ENCODE measurements at places on chromosomes 12 and 14.

DNA sequence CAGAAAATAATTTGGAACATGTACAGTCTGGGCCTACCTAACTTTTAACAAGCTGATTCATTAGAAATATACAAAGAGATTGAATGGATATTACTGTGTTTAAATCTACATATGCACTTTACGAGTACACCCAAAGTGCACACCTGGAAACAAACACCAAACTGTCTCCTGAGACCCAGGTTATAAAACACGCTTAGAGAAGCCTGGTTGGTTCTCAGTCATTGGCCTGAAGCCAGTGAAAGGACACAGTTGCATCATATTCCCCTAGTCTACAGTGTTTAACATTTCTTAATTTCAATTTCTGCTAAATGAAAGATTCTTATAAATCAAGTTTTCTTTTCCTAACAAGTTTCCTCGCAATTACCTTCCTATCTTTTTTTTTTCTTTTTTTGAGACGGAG is 209.5 kb downstream of the FBXL14 start:
- no peak for DNase-seq

DNA sequence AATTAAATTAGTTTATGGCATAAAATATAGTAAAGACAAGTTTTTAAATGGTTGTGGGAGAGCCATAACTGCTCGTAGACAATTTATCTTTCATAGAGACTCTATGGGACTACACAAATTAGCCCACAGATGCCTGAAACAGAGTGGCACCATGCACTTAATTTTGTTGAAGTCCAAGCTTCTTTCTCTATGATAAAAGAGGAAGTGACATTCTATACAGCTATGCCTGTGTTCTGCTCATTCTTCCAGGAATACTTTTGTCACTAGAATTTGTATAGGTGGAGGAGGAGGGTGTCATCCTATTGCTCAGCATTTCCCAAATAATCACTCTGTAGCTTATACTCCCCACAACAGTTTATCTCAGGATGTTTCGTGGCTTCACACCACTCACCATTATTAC is 43.7 kb upstream of the KICS2 start:
- no peak for DNase-seq

- peak; percentile 39 for DNase-seq
Observed at GRCh38 chr12:48788854-48789775, at the start of gene ADCY6. ADCY6 (minus strand) TSS chr12:48789089; CDS start chr12:48783434, 5,655 bp downstream.

DNA sequence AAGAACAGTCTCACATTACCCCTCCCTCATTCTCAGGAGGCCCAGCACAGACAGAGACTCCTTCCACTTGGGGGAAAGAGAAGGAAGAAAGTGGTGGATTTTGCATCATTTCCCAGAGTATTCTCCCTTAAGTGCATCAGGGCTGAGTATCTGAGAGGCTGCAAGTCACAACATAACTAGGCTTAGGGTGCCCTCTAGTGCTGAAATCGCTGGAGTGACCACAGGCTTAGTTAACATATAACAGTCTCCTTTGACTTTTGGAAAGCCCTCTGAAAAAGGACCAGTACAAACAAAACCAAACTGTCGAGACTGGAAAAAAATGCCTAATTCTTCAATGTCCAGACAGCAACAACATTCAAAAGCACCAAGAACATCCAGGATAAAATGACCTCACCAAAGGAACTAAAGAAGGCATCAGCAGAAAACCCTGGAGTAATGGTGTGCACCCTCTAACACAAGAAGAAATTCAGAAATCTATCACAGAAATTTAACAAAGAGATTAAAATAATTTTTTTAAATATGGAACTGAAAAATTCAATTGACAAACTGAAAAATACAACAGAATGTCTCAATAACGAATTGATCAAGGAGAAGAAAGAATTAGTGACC is 412.3 kb downstream of the RPS29 start:
- no peak for DNase-seq

DNA sequence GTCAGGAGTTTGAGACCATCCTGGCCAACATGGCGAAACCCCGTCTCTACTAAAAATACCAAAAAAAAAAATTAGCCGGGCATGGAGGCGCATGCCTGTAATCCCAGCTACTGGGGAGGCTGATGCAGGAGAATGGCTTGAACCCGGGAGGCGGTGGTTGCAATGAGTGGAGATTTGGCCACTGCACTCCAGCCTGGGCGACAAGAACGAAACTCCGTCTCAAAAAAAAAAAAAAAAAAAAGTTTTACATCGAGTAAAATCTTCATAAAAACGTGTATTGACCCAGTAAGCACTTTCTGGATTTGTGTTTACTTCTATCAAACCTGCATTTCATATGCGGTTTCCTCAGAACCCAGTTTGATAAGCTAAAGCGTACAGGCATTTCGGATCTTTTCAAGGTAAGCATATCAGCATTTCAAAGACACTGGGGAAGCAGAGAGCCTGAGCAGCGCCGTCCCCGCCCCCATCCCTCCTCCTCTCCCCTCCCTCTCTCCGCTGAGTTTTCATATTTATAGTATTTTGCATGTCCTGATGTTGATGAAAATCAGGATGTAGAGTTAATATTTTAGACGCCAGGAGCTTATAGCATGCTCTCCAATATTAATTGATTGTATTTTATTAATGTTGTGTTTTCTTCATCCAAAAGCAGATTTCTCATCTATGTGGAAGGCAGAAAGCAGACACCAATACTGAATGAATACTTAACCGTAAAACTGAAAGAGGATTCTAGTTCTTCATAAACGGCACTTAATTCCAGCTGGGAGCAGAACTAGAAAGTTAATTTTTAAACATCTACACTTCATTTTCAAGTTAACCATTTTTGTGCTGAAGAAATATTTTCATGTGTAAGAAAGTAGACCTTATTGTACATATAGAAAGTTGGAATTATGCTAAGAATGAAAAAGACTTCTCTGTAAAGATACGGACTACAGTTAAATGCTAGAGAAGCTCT is 9.2 kb upstream of the HIP1R start:
- DNase-seq: no peak

- no peak for DNase-seq
Observed at GRCh38 chr12:65875640-65876071, 51.4 kb downstream of the HMGA2 start.

DNA sequence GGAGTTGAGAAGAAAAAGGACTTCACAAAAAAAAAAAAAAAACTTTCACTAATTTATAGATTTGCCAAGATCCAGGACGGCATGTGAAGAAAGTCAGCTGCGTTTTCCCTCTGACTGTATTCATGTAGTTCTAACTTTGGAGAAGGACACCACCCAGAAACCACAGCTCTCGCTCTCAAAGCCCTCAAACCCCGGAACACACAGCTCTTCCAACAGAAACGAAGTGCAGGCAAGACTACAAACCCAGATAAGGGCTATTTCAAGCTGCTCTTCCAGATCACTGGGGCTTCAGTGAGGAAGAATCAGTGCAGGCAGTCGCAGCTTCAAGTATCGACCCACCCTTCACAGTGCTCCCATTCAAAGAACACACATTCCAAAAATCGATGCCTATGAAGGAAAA is 13.2 kb downstream of the KCNH5 start:
- no peak for DNase-seq

DNA sequence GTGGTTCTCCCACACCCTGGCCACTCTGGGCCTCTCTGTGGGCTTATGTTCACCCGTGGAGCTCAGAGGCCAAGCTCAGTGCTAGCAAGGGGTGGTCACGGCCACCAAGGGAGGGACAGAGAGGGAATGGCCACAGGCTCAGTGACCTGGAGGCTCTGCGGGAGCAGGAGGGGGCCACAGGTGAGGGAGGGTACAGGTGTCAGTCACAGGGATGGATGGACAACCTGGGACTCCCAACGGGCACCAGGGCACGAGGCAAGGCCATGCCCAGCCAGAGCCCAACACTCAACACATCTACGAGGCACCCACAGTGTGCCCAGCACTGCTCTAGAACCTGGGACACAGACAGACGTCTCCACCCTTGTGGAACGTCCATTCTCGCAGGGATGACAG is 11.3 kb downstream of the NCOR2 start:
- no peak for DNase-seq

DNA sequence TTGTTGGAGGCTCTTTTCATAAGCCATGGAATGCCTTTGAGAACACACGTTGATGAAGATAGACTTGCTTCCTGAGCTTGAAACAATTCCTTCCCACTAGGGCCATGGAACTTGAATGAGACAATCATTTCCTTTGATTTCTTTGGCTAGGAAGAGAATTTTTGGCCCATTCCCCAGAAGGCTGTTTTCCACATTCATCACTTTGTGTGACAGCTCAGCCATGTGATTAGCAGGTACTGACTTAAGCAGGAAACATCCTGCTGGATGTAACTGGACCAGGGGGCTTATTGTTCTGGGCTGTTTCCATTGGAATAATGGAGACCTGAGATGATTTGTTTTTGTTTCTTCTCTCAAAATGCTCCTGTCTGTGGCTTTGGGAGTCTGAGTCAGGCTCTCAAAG is 469.8 kb upstream of the SEL1L start:
- DNase-seq: no peak

DNA sequence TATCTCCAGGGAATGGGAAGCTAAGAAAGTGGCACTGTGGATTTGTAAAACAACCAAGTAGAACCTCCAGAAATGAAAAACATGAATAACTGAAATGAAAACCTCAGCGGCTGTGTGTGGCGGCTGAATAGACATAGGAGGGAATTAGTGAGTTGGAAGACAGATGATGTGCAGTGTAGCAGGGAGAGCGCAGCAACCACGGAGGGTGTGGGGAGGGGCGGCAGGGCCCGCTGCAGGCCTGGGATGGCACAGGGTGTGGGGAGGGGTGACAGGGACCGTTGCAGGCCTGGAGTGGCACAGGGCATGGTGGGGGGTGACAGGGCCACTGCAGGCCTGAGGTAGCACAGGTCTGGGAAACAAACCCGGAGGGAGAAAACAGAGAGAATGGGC is 51.1 kb downstream of the BEGAIN start:
- DNase-seq: no peak

DNA sequence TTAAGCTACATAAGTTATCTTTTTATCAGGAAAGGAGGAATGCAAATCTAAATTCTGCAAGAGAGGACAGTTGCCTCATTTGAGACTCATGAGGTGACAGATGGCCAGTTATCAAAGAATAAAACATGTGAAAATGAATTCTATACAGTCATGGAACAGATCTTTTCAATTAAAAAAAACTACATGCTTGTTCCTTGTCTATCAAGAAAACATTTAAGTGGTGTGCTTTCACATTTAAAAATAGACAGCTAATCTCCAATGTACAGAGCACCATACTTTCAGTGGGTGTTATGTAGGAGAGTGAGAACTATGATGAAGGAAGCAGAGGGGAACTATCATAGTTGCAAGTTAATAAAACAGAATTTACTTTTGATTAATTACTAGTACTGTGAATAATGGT is 76.7 kb upstream of the TTC7B start:
- no peak for DNase-seq

GRCh38 chr14:66496188-66496807 is 10.1 kb downstream of the CCDC196 start:
- DNase-seq: no peak

GRCh38 chr12:94260717-94261116 is 112.3 kb downstream of the PLXNC1 start:
- DNase-seq: no peak

DNA sequence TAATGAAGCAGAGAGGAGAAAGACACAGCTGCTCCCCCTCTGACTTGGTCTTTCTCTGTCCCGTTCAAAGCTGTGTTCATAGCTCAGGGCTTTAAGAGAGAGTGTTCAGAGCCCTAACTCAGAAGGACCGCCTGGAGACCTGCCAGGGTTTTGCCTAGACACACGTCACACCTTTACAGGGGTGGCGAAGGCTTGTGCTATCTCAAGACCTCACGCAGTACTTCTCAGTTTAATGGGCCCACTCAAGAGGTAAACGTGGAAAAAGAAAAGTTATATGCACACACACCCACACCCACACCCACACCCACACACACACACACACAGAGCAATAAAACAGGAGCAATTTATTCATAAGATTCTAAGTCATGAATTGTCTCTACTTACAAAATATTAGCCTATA is 374.3 kb downstream of the C12orf75 start:
- no peak for DNase-seq

DNA sequence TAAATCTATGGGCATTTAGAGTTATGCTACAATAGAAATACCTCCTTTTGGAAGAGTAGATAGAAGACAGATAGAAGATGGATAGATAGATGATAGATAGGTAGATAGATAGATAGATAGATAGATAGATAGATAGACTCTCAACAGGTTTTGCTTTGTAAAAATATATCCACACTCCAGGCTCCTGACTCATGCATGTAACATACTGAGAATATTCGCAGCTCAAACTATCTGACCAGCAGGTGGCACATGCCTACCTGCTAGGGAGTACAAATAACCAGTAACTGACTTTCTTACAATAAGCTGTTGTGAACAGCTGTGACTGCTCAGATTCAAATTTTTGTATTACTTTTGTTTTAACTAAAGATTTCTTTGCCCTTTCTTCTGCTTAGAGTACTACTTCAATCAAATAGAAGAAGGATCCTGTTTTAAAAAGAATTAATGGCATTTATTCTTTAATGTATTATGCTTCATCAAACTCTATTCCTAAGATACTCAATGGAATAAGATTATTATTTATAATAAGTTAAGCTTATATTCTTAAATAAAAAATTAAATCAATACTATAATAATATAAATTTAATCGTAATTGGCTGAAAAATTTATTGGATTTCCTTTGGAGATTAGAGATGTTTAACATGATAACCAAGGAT is 15.8 kb upstream of the CPNE8 start:
- DNase-seq: no peak

GRCh38 chr12:2548081-2548480 is 246.7 kb upstream of the FKBP4 start:
- DNase-seq: no peak

GRCh38 chr12:107288414-107289127 is 195.2 kb upstream of the CRY1 start:
- no peak for DNase-seq

- no peak for DNase-seq
Observed at GRCh38 chr14:60815371-60815770, 80.8 kb downstream of the MNAT1 start.

- no peak for DNase-seq
Observed at GRCh38 chr14:95057851-95058250, 99.5 kb downstream of the DICER1 start.

DNA sequence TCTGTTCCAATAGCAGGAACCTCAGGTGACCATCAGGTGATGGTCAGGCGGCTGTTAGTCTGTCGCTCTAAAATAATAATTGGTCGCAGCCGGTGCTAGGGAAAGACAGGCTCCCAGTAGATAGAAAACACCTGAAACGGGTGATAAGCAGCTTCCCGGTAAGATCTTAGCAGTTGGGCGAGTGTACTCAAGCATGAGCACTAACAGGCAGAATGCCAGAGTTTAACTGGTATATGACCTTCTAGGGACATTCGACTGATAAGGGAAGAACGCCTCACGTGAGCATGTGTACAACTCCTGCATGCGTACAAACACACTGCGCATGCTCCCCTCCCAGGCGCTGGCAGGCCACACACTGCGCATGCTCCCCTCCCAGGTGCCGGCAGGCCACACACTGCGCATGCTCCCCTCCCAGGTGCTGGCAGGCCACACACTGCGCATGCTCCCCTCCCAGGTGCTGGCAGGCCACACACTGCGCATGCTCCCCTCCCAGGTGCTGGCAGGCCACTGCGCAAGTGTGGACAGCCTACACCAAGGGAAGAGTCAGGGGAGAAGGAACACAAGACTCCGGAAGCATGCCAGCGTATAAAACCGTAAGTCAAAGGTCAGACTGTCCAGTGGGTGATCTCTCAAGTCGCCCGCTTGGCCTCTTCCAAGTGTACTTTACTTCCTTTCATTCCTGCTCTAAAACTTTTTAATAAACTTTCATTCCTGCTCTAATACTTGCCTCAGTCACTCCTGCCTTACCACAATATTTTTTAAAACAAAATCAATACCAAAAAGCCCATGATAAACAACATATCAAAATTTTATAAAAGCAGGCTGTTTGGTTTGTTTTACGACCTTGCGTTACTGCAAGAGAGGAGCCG is 24.5 kb downstream of the GPRC5D start:
- no peak for DNase-seq

- DNase-seq: no peak
Observed at GRCh38 chr12:120388691-120389481, 19.9 kb upstream of the MSI1 start.

Data from C1 segment of cervical spinal cord (tissue), 14 donors.